ENCODE measurements at places on chromosomes 1 and 21.
A peak's percentile ranks its signal among the peaks of the same experiment; 100 is the strongest.

GRCh38 chr1:106962591-106962990 lies 93.9 kb upstream of the PRMT6 start:
- no peak for DNase-seq

DNA sequence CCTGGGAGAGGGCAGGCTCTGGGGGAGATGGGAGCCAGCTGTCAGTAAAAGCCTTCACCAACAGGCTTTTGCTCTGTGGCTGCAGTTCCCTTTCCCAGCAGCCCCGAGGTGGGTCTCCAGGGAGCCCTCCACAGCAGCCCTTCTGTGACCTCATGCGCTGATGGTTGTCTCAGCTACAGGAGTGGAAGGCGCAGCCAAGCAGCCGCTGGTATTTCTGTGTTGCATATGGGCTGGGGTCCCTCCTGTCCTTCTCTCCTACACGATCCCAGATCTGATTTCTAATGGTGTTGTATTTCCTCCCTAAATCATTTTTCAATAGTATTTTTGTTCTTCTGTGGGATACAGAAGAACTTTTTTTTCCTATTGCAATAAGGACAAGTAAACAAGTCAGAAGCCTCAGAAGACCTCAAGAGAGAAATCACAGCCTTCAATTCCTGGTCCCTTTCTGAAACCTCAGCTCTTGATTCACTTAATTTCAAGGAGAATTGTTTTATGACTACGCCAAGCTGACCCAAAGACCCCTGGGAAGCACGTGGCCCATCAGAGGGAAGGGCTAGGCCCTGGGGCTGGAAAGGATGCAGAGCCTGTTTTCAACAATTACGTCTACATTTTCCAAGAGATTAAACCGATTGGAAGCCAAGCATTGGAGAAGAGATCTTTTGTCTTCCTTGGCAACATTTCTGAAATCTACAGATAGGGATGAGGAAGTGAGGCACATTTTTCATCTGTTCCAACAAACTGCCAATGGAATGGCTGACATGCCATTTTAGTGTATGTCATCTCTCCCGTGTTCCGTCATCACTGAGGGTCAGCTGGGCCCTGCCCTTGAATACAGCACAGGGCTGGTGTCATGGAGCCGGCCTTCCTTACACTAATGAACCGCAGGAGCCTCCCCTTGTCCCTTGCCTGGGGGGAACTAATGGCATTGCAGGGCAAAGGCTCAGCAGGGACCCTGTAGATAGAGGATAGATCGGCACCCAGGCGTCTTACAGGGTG lies 42.0 kb upstream of the SCCPDH start:
- DNase-seq = no peak

DNA sequence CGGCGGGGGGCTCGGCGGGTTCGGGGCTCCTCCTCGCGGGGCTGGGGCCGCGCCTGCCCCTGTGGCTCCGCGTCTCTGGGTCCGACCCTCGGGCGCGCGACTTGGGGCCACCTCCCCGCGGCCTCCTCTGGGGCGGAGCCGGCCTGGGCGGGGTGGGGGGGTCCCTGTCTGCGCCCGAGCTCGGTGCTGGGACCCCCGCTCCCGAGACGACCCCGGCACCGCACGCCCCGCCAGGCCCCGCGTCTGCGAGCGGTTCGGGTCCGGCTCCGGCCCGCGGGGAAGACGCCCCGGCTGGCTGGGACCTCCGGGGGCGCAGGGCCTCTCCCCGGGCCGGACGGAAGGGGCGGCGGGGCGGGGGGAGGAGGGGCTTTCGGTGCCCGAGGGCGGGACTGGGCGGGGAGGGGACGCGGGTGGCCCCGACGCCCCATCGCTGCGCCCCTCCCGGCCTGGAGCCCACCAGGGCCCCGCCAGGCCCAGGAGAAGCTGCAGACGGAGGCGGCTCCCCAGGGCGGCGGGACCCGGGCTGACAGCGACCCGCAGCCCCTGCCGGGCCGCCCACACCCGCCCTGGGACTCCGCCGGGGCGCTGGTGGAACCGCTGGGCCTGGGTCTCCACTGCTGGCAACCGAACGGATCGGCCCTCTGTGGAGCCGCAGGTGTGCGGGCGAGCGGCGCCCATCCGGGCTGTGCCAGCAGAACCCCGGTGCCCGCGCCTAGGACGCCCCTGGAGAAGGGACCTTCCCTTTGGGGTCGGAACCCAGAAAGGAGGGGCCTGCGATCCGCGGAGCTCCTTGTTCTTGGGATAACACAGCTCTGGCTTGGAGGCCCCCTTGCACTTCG lies 610 bp downstream of the COL6A2 start:
- DNase-seq = no peak

DNA sequence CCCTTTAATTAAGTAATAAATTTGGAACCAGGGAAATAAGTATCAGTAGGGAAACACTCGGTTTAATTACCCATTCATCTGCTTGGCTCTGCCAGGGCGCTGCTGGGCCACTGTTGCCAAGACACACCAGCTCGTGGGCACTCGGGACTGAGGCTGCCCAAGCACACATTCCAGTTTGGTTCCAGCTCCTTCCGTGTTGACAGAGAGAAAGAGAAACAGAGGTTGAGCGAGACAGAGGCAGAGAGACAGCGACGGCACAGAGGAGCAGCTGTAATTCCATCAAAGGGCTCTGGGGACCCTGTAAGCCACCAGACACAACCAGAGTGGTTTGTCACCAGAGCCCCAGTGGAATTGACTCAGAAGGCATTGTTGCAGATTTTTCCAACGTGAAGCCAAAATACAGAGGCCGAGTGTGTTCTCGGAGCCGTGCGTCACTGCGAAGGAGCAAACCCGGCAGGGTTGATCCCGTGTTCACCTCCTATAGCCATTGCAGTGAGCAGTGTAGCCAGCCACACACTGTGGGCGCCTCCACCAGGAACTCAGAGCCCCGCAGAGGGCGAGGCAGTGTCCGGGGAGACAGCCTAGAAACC lies 33.5 kb downstream of the SYF2 start:
- DNase-seq = no peak

GRCh38 chr1:23910553-23911246 lies 2.5 kb downstream of the CNR2 start:
- DNase-seq = no peak

DNA sequence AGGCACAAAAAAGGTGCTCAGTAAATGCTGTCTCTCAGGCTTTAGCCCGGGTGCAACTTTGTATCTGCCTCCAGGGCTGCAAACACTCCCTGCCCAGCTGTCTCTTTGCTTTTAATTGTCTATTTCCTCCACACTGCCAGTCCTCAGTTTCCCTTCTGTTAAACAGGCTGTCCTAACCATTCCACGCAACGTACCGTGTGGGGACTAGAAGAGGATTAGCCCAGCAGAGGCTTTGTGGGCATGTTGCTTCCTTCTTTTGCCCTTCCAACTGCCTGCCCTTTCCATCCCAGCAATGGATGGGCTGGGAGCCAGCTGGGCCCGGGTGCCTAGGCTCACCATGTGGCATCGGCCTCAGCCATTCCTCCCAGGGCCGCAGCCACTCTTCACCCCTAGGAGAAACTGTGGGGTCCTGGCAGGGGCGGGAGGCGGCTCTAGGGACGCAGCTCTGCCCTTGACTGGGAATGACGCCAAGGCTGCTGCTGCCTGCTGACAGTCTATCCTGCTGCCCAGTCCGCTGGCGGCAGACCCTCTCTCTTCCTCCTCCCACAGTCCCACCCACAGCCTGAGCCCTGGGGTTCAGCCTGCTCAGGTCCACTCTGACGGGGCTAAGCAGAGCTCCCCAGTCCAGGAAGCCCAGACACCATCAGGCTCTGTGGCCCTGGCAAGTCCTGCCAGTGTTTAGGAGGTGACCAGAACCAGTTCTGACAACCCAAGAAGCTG lies 40.6 kb upstream of the LRP8 start:
- DNase-seq = no peak

DNA sequence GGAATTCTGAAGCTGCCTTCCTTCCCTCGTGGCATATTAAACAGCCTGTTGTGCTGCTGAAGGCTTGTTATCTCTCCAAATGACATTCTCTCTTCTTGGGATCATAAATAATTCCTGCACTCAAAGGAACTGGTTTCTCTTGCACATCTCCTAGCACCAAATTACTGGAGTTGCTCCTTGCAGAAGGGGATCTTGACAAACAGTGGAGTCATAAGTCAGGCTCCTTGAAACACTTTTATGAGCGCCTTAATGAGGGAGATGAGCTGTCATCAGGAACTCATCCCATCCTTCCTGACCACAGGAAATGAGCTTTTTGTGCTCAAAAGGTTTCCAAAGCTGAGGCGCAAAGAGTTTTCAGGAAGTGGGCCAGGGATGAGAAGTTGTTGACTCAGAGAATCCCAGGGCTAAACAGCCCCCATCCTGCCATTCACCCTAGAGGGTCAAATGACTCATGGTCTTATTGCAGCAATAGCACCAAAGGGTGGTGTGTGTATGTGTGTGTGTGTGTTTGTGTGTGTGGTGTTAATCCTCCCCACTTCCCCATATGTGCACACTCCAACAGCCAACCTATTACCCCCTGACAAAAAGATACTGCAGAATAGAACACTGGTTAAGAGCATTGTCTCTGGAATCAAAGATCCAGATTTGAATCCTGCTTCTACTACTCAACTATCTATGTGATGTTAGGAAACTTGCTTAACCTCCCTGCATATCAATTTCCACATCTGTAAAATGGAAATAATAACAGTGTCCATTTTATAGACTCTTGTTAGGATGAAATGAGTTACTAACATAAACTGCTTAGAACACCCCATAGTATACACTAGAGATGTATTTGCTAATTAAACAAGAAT lies 2.8 kb upstream of the PHC2 start:
- DNase-seq = peak; percentile 97

GRCh38 chr1:53588053-53588779 lies 129.0 kb downstream of the DMRTB1 start:
- DNase-seq = no peak

DNA sequence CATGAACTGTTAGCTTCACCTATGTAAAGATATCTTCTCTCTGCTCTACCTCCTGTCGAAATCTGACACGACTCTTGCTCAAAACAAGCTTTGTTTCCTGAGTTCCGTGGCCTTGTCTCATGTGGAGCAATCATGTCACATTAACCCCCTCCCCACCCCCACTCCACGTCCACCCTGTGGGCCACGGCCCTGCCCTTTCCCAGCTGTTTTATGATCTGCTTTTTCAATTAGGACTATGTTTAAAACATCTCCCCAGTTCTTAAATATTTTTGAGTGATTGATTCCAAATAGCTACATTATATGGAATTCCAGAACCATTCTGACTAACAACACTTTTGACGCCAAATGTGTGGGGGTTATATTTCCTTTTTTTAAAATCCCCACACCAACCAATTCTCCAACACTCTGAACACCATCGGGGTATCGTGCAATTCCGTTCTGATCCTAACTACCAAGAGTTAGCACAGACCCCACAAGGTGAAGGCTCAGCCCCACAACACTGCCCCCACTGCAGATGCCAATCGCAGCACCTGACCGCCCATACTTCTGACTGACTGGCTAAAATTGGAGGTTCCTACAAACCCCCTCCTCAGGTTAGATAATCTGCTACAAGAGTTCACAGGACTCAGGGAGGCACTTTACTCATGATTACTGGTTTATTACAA lies 12.7 kb upstream of the S100A8 start:
- no peak for DNase-seq

- DNase-seq = peak; percentile 42
Measured at GRCh38 chr1:109091839-109092193, 1.3 kb downstream of the TMEM167B start.

DNA sequence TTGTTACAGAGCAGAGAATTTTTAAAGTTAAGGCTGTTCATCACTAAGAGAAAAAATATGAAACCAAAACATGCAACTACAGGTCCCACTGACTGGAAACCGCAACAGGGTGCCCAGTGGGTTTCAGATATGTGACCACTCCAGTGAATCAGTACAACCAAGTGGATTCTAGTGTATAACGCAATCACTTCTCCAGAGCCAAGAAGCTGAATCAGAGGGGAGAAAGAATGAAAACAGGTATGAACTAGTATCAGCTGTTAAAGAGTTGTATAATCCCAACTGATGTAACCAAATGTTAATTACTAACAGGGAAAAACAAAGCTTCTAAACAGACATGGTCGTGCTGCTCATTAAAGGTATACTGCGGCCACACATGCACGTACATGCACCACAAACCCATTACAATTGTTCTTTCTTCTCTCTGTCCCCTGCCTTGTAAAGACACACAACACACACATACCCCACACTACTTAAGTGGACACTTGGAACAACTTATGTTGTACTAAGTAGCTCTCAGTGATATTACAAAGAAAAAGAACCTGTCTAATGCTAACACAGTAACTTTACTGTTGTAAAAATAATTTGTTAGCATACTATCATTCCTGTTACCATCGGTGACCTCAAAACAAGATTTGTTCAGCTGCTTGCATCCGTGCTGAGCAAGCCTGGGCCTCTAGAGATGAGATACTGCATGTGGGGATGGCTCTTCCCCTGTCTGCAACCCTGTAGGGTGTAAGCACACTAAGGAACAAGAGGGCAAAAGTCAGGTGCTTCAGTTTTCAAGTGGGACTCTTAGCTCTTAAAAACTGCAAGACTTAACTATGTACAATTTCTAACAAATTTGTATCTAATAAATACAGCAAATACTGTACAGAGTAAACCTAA lies 74.2 kb downstream of the PTPN14 start:
- no peak for DNase-seq

DNA sequence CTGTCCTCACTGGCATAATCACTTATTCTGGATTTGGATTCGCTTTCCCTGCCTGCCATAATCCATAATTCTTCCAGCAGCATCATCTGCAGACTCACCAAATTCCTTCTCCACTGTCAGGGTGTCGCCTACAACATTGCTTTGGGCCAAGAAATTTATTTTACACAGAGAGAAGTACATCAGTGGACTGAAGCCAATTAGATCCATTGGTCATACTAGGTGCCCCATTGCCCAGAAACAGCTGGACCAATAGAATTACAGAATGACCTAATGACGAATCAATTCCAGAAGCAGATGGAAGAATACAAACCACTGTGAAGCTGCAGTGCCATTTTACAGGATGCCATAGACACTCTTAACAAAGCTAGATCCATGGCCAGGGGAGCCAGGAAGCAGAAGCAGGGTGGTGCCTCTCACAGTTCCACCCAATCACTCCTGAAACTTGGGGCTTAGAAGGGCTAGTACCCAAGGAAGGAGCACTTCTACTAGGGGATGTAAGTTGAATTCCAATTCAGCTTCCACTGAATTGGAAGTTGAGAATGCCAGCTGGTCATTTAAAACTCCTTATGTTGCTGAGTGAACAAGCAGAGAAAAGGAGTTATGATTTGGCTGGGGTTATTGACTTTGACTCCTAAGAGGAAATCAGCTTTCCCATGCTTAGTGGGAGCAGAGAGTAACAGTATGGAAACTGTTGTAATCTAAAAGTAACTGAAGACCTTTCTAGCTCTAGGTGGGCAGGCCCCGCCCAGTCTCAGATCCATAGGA lies 44.0 kb downstream of the EDN2 start:
- DNase-seq = no peak

- DNase-seq = no peak
Measured at GRCh38 chr1:51265618-51266017, 29.5 kb downstream of the RNF11 start.

- DNase-seq = no peak
Measured at GRCh38 chr21:14557413-14557812, 11.3 kb upstream of the SAMSN1 start.

Data from kidney capillary endothelial cell (primary cell).